Hippocampal formation (tissue), 2 donors: ENCODE measurements at places on chromosomes 5 and 9.
A peak's percentile ranks its signal among the peaks of the same experiment; 100 is the strongest.

DNA sequence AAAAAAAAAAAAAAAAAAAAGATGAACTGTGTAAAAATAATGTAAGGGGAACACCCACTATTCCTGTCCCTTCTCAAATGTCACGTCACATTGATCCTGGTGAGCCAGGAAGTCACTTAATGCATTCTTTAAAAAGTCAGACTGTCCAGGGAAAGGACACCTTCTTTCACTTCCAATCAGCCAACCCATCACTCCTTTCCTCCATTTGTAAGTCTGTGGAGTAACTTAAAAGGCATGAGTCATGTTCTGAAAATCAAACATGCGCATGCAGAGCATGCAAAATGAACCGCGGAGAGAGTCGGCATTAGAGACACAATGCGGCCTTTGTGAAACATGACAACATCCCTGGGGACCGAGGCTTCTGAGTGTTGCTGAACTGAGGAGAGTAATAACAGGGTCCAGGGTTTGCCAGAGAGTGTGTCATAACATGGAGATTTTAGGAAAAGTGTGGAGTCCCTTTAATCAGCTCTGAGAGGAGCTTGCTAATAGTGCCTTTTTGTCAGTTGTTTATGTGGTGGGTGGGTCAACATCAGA, 77.6 kb upstream of the SEMA6A start:
- DNase-seq: peak; percentile 83

- no peak for DNase-seq
Observed at GRCh38 chr9:27792971-27793689, 219.8 kb upstream of the C9orf72 start.

- no peak for DNase-seq
Observed at GRCh38 chr9:98038958-98039357, 17.6 kb upstream of the NANS start.

DNA sequence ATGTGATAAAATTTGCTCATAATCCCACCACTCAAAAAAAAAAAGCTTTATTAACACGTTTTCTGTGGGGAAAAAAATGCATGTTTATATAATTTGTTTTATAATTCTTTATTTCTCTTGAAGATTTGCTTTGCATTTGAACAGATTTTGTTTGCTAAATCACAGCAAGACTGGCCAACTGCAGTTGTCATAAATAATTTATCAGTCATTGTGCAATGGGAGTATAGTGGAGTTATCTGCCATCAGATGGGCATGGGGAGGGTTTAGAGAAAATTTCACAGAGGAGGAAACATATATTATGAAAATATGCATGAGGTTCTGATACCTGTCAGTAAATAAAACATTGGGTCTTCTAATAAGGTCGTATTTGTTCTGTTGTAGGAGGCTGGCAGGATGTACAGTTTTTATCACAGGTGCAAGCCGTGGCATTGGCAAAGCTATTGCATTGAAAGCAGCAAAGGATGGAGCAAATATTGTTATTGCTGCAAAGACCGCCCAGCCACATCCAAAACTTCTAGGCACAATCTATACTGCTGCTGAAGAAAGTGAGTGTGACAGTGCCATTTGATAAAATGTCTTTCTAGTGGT, 23.8 kb downstream of the HSDL2 start:
- no peak for DNase-seq

DNA sequence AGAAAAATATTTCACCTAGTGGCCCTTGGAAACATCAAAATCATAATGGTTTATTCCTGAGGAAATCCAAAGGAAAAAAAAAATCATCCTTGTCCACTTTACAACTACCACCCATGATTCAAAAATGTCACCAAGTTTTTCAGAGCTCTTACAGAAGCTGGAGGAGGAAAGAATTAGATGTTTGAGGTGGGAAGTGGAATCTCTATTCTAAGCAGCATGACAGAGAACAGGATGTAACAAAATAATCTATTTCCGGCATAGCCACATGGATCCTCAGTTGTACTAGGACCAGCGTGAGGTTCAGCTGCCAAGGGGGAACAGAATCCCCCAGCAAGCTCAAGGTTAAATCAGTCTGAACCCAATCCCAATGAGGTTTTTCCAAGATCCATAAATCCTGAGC, 40.2 kb downstream of the FBXW11 start:
- DNase-seq: no peak

DNA sequence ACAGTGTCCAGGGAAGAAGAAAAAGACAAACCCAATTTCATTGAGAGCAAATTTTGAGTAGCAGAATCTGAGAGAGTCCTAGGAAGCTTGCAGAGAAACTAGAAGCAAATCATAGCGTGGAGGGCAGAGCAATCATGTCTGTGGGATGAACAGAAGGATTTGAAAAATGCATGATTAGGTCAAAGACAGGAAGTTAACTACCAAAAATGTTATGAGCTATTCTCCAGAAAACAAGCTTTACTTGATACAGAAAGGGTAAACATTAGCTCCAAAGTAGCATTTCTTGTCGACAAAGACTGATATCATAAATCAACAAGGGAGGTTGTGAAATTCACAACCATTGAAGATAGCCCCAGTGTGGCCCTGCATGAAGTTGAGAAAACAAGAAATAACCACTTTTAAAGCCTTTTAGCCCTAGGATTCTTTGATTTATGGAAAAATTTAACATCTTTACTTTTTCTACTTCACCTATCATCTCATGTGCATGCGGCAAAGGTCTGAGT, 97.7 kb upstream of the MEGF10 start:
- DNase-seq: no peak

DNA sequence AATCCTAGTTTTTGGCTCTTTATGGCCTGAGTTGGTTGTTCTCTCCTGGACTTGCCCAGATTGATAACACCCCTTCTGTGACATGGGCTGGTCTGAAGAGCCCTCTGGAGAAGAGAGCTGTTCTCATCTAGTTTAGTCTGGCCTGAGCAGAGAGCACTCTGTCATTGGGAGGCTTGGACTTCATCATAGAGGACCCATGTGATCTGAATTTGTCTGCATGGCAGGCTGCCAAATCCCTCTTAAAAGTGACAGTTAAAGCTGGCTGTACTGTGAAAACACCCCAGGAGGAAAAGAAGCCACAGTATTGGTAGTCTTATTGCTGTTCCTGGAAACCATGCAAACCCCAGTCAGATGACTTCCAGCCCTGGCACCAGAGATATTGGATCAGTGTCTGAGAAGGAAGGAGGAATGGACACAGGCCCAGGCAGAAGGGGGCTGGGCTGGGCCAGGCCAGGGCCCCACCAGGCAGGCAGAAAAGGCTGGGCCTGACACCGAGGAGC, 3.7 kb upstream of the WDR31 start:
- DNase-seq: peak; percentile 92

DNA sequence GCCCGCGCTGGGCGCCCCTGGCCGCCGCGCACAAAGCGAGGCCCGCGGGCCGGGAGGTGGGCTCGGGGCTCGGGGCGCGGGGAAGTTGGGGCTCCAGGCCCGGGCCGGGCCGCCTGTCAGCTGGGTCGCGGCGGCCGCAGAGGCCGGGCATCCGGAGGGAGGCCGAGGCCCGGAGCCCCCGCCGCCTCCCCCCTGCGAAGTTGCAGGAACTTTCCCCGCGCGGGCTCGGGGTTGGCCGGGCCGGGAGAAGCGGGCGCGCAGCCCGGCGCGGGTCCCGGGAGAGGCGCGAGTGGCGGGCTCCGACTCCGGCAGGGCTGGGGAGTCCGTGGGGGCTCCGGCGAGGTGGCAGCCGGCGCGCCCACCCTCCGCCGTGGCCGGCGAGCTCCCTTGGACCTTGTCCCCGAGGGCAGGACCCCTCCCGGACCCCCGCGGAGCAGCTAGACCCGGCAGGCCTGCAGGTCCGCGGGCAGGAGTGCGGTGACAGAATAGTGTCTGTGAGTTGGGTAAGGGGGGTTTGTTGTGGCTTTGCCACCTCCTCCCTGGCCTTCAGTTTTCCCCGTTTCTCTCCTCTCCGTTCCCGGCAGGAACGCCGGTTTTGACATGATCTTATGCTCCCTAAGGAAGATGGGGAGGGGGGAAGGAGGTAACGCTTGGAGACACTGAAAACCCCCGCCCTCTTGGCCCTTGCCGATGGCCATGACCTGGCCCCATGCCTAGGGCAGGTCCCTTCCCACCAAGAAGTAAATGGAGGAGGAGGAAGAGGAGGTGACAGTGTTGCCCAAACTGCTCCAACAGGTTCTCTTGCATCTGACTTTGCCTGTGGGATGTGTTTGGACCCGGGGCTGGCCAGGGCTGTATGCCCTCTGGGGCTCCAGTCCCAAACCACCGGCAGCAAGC, 942 bp downstream of the PHF2 start:
- DNase-seq: no peak

DNA sequence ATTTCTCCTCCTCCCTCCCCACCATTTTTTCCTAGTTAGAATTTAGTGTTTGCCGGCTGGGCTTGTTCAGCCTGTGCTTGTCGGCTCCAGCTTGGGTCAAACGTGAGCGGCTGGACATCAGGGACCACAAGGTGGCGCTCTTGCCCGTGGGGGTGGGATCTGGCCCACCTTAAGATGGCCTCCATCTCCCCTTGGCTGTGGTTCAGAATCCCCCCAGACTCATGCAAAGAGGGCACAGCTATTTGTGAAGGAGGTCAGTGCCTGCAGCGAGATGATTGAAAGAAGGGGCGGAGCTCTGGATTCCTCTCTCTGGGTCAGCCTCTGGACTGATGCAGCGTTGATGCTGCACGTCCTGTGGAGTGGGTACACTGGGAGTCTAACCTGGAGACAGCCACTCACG, 283.3 kb upstream of the TUT7 start:
- DNase-seq: peak; percentile 15

- DNase-seq: no peak
Observed at GRCh38 chr5:67182301-67182790, 14.3 kb downstream of the CD180 start.

- no peak for DNase-seq
Observed at GRCh38 chr5:72644296-72644695, 137.1 kb upstream of the ZNF366 start.

- DNase-seq: no peak
Observed at GRCh38 chr5:88877826-88878225, 5.2 kb downstream of the MEF2C start.

- DNase-seq: peak; percentile 24
Observed at GRCh38 chr5:132437604-132438266, 52.8 kb downstream of the IRF1 start.

DNA sequence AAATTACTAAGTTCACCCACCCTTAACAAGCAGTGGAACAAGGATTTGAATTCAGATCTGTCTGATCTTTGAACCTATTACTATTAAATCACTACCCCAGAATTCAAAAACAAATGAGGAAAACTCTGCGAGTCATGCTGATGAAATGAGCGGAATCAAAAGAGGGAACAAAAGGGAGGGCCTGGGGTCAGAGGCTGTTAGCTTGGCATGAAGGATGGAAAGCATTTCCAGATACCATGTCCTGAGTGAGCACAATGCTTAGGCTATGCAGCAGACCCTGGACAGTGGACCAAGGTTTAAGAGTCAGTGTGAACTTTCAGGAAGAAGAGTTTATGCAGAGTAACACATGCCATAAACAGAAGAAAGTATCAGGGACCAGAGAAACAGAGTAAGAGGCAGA, 30.5 kb downstream of the GRIA1 start:
- no peak for DNase-seq

DNA sequence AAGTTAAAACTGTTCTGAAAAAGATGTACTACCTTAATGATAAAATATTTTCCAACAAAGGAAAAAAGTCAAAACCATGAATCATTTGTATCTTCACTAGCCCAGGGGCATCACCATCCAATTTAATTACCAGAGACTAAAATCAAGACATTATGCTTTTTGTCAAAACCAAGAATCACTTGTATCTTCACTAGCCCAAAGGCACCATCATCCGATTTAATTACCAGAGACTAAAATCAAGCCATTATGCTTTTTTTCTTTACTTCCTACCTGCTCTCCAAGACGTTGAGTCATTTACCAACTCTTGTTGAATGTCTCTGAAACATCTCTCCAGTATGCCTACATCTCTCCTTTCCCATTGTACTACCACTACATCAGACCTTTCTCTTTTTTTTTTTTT, 37.9 kb downstream of the FBXO38 start:
- DNase-seq: no peak

GRCh38 chr5:142201471-142201887, 92.9 kb downstream of the NDFIP1 start:
- no peak for DNase-seq

DNA sequence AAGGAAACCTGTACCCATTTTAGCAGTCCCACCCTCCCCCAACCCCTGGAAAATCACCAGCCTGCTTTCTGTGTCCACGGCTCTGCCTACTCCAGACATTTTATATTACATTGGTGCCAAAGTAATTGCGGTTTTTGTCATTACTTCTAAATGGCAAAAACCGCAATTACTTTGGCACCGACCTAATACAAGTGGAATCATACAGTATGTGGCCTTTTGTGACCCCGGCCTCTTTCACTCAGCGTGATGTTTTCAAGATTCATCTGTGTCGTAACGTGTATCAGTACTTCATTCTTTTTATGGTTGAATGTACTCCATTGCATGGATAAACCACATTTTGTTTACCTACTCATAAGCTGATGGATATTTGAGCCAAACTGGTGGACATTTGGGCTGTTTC, 9.7 kb upstream of the ORM1 start:
- no peak for DNase-seq

GRCh38 chr9:98429613-98430012, 174.2 kb upstream of the TBC1D2 start:
- DNase-seq: no peak

DNA sequence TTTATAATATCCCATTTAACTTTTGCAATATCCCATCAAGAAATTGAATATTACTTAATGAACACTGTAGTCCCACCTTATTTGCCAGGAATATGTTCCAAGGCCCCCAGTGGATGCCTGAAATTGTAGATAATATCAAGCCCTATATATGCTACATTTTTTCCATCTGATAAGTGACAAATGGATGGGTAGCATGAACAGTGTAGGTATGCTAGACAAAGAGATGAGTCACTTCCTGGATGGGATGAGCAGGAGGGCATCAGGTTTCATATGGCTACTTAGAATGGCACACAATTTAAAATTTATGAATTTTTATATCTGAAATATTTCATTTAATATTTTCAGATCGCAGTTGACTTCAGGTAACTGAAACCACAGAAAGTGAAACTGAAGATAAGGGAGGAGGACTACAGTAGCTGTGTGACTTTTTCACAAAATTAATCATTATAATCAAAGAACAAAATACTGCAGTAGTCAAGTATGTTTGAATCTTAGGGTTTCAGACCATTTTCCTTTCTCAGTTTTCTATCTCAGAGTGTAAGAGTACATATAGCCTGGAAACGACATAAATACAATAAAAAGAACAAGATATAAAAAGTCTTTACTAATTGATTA, 636.4 kb upstream of the ARRDC3 start:
- no peak for DNase-seq

DNA sequence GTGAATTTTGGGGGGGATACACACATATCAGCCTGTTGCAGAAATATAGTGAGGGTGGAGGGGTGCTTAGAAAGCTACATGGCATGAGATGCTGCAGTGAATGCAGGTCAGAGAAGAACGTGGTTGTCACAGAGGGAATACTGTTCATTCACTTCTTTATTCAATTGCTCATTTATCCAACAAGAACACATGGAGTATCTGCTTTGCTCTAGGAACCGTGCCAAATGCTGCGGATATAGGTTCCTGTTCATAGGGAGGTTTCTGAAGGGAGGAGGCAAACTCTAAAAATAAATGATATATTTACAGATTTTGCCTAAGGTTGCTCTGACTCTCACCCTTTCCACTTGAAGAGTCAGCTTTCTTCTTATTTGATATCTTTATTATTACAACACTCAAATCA, 444.3 kb upstream of the CLINT1 start:
- no peak for DNase-seq
